ENCODE measurements at places on chromosomes 1 and 21.

- DNase-seq, result no peak
Measured at GRCh38 chr21:34071683-34072082, 1.7 kb upstream of the MRPS6 start.

DNA sequence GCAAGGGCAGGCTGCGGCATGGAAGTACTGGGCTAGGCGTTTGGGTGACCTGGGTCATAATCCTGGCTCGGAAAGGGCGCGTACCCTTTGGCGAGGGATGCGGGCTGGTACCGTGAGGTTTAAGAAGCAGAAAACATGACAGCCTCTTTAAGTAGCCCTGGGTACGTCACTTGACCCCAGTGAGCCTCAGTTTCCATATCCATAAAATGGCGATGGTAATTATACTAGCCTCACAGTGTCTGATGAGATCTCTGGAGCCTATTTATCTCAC lies 700 bp downstream of the PIGV start:
- no peak for DNase-seq

DNA sequence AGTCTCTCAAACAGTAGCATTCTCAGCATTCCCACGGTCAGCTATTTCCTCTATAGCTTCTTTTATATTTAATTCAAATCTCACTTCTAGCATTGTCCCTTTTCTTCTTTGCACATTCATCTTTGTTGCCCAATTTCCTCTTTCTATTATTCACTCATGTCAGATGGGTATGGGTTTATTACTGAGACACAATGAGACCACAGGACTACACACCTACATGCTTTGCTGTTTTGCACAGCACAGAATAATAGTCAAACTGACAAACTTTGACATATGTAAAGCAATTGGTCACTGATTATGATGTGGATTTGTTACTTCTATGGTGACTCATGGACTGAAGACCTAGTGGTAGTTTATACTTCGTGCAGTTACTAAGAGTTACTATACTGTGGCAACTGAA lies 5.8 kb upstream of the CD1C start:
- DNase-seq, result no peak

- DNase-seq, result no peak
Measured at GRCh38 chr1:245036102-245036501, 118.7 kb upstream of the KIF26B start.

- peak; percentile 46 for DNase-seq
Measured at GRCh38 chr1:18100491-18101063, 7.0 kb upstream of the IGSF21 start.

DNA sequence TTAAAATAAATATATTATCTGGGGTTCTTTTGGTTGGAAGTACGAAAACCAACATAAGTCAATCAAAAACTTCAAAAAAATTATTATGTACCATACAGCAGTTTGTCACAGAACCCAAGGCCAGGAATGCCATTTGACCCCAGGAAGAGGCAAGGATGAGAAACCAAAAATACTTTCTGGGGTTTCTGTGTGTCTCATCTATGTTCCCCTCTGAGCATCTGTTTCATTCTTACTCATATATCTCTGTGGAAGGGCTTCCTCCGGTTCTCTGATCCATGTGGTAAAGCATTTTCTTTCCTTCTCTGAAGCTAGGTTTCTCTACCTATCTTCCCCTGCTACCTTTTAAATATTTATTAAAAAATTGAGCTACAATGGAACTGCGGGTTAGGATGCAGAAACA lies 9.8 kb upstream of the FCRL1 start:
- DNase-seq, result no peak

DNA sequence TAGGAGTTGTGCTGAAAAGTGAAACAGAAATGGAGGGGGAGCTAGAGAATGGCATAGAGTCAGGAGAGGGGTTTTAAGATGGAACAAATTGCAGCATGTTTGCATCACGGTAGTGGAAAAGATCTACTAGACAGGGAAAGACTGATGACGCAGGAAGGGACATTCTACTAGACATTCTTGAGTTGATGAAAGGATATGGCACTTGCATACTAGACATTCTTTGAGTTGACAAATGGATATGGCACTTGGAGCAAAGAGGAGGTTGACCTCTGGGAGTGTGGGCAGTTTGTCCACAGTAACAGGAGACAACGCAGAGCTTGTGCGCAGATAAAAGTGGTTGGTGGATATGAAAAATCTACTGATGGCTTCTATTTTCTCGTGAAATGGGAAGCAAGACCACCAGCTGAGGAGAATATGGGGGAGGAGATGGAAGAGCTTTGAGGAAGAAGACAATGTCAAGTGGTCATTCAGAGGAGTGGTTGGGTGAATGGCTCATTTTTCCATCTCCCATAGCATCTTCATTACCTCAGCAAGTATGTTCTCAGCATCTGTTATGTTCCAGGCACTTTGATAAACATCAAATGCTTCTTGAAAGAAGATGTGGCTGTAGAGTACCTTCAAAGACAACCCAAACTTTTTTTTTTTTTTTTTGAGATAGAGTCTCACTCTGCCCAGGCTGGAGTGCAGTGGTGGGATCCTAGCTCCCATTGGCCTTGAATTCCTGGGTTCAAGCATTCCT lies 2.4 kb upstream of the CTPS1 start:
- DNase-seq, result peak; percentile 98

- DNase-seq, result no peak
Measured at GRCh38 chr1:225990705-225991464, 8.3 kb downstream of the SDE2 start.

DNA sequence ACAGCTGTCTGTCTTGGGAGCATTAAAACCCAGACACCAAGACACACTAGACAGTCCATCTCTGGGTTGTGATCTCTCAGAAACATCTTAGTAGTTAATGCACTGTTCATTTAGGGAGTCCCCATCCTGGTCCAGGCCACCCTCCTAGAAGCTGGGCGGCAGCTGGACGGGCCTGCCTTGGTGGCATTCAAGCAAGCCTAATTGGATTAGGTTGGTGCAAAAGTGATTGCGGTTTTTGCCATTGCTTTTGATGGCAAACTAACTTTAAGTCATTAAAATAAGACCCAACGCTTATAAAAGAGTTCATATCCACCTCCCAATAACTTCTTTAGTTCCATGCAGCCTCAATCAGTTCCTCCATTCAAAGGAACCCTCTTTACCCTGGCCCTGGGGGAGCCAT lies 21.7 kb downstream of the ATP5PO start:
- no peak for DNase-seq

- DNase-seq, result no peak
Measured at GRCh38 chr1:225670806-225671733, 18.1 kb upstream of the ENAH start.

GRCh38 chr1:116972674-116973030 lies 28.9 kb upstream of the CD101 start:
- DNase-seq, result no peak

- peak; percentile 12 for DNase-seq
Measured at GRCh38 chr1:119981986-119982815, 85.9 kb upstream of the ADAM30 start.

DNA sequence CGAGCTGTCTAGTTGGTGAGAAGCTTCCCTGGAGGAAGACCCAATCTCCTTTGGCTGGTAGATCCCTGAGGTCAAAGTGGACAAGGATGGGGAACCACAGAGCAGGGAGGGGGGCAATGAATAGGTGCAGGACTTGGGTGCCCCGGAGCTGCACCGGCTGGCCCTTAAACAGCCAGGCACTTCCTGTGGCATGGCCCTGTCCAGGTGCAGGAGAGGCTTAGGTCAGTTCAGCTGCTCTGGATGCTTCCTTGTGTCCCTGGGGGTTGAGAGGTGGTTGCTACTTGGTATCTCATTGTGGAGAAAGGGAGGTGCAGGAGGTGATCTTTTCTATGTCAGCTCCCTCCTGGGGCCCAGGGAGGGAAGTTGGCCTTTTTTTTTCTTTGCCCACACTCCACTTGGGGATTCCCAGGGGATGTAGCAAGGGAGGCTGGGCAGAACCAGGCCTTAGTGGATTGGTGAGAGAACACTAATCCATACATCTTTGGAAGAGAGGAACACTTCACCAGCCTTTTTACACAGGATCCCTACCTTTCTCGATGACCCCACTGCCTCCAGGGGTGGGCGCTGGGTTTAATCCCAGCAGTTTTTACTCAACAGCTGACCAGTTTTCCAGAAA lies 1.2 kb upstream of the ST3GAL3 start:
- peak; percentile 50 for DNase-seq

DNA sequence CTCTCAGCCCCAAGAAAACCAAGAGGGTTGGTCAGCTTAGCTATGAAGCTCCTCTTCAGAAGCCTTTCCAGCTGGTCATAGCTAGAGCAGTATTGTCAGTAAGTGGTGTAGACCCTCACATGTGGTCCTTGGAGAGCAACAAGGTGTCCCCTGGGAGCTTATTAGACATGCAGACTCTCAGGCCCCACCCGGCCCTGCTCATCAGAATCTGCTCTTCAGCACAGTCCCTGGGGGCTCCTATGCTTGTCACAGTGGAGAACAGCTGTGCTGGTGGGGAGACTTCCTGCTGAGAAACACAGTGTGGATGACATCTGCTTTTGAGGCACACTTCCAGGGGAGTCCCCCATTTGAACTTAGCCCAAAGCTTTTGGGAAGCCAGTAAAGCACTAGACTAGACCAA lies 21.9 kb upstream of the NEK2 start:
- no peak for DNase-seq

GRCh38 chr1:165551469-165551868 lies 7.7 kb downstream of the LRRC52 start:
- DNase-seq, result no peak

GRCh38 chr21:24938573-24938972 lies 668.7 kb downstream of the MRPL39 start:
- DNase-seq, result no peak

- DNase-seq, result peak; percentile 71
Measured at GRCh38 chr1:18883636-18884418, 18.5 kb downstream of the ALDH4A1 start.

- DNase-seq, result peak; percentile 77
Measured at GRCh38 chr1:175742790-175743459, 470 bp downstream of the TNR start.

DNA sequence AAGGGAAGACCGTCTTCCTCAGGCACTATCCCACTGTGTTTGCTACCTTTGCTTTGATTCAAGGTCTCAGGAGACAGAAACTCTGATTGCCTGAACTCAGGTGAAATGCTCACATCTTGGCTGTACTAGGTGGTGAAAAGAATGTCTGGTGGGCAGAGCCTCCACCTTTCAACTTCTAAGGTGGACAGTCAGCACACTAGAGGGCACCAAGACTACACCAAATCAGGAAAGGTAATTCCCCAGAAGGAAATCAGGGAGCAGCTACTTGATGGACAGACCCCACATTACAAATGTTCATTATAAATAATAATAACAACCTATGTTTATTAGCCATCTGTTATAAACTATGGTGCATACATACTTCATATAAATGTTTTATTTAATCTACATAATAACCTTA lies 220.9 kb downstream of the ATG4C start:
- no peak for DNase-seq

DNA sequence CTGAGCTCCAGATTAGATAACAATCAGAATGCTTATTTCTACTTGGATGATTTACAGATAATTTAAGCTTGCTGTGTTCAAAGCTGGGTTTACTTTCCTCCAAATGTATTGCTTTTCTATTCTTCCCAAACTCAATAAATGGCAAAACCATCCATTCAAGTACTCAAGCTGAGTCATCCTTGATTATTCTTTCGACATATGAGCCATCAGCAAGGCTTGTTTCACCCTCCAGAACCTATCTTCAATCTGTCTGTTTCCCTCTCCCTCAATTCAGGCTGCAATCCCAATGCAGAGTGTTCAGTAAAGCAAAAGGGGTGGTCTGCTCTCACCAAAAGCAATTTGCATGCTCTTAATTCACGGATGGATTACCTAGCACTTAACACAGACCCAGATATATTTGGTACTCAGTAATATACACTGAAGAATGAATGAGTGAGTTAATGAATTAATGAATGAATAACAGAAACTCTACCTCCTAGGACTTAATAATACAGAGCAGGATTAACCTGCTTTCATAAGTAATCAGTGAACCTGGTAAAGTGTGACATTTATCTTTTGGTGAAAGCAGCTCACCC lies 41.9 kb downstream of the DDR2 start:
- DNase-seq, result peak; percentile 67

DNA sequence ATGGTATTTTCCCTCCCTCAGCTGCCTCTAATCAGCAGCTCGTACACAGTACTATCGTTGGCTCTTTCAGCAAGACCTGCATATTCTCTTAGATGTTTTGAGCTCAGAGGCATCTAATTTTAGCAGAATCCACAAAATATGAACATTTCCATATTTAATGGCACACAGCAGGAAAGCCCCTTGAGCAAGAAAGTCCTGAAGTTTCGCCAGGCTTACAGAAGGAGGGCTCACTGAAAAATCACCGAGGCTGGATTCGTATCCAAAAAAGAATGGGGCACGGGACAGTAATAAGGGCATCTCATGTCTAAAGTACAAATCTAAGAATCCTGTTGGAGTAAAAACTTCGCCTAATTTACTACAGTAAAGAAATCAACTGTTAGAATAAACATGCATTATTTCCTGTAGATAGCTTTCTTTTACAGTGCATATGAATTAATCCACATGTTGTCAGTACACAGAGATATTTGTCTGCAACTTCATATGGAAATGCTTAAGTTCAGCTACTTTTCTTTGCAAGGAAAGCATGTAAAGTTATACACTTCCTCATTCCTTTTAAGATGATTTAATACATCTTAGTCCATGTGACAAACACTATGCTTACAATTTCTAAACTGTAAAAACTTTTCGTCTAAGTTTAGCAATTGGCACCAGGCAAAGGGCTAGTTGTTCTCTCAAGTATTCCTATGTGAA lies 1205.3 kb upstream of the ADGRL4 start:
- DNase-seq, result no peak

- no peak for DNase-seq
Measured at GRCh38 chr21:14593230-14593629, 47.1 kb upstream of the SAMSN1 start.

GRCh38 chr1:25649505-25650288 lies 33.1 kb downstream of the MAN1C1 start:
- no peak for DNase-seq

DNA sequence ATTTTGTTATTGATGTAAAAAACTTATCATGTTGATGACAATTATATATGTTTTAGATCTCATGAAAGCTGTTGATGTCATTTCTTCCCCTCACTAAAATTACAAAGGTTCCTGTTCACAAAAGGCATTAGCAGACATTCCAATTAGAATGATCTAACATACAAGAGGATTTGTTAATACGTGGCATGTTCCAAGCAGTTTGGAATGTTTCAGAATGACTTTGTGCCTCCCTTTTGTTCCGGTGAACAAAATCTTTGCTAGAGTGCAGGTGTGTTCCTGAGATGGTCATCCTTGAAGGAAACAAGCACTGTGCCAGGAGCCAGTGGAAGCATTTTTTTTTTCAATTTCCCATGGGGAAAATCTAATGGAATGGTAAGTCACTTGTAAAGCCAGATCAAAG lies 108.0 kb upstream of the KCTD3 start:
- DNase-seq, result no peak

- DNase-seq, result no peak
Measured at GRCh38 chr1:7008331-7008730, 223.1 kb downstream of the CAMTA1 start.

- DNase-seq, result peak; percentile 47
Measured at GRCh38 chr1:42777852-42778251, 6.9 kb upstream of the TMEM269 start.
